ENCODE measurements at places on chromosomes 4 and X.
A peak's percentile ranks its signal among the peaks of the same experiment; 100 is the strongest.

DNA sequence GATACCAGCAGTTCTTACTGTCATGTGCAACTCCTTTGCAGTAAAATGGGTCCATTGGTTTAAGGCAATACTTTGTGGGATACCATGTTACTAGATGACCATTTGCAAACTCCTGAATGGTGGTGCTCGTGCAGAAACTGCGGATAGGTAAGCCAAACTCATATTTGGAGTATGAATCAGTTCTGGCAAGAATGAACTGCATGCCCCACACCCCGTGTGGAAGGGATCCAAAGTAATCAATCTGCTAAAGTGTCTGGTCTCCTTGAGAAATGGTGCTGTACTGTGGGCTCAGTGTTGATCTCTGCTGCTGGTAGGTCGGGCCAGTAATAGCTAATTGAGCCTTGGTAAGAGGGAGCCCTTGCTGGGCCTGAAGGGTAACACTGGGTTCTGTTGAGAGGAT is 4.2 kb upstream of the TAB3 start:
- no peak for DNase-seq

- no peak for DNase-seq
Measured at GRCh38 chr4:108916638-108917037, 153.8 kb upstream of the ETNPPL start.

DNA sequence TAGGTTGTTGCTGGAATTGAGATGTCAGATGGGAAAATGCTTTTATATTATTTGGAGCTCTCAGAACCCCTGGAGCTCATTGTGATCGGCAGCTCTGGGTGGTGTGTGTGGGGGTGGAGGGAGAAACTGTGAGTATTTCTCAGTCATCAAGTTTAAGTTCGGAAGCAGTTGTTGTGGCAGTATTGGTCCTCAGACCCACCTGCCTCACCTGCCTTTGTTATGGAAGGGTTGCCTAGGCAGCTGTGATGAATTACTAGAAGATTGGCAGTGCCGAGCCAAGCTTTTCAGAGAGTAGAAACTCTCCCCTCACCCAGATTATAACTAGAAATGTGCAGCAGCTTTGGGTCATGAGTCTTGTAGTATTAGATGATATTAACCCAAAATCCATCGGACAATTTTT is 9.5 kb downstream of the IGSF1 start:
- no peak for DNase-seq

DNA sequence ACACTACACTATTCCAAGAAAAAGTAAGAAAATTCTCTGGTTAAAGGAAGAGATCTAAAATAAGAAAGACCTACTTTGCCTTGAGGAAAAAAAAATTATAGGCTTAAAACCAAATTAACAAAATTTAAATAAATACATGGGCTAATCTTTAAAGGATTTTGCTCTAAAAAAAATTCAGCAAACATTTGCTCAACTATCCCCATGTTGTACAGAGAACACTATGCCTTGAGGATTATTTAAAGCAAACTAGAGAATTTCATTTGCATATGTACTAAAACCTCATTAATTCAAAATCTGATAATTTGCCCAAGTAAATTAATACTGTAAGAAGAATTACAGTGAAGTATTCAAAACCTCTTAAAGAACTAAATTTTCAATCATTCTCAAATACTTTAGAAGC is 71.6 kb upstream of the KCNIP4 start:
- no peak for DNase-seq

DNA sequence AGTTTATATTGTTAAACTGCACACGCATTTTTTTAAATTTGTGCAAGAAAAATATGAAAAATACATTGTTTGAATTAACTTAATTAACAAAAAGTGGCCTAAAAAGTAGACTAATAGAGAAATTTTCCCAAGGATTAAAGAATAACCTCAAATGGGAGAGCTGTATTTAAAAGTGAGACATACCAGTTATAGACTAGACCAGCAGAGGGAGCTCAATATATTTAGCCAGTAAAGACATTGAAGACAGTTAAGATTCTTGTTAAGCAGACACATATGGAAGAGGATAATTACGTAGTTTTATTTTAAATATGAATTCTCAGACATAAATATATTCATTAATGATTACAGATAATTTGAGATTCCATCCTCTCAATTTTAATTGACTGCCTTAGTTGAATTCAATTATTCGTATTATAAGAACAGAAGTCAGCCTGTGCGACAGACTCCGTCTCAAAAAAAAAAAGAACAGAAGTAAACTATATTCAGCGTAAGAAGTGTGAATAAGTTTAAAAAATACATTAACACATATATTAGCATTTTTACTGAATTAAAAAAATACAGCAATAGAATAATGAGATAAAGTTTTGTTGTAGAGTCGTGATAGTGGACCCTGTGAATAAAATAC is 64.8 kb downstream of the GLRA3 start:
- no peak for DNase-seq

DNA sequence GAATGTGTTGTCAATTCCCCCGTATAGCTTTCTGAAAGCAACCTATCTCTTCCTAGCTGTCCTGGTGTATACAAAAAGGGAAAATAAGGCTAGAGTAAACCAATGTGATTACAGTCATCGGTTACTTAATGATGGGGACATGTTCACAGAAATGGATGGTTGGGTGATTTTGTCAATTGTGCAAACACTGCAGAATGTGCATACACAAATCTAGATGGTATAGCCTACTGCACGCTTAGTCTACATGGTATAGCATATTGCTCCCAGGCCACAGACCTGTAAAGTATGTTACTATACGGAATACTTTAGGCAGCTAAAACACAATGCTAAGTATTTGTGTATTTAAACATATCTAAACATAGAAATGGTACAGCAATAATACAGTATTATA is 5.1 kb downstream of the DTHD1 start:
- DNase-seq, result no peak

GRCh38 chr4:39931441-39931901 is 46.2 kb downstream of the PDS5A start:
- DNase-seq, result no peak

- DNase-seq, result no peak
Measured at GRCh38 chrX:11648705-11649519, 16.8 kb downstream of the ARHGAP6 start.

DNA sequence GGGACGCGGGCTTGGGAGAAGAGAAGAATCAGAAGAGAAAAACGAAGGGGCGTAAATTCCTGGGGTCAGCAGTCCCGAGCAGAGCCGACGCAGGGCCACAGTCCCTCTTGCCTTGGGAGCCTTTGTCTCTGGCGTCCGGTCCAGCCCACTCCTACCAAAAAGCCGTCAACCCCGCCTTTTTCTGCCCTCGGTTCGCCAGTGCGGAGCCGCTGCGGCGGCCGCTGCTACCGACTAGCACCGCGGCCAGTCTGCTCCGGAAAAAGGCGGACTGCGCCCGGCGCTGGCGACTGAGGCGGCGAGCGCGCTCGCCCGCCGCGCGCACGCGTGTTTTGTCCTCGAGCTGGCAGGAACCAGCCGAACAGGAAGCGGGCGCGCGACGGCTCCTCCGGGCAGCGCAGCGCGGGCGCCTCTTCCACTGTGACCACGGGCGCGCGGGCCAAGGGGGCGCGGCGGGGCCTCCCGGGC is 502 bp downstream of the HNRNPDL start:
- DNase-seq, result no peak

DNA sequence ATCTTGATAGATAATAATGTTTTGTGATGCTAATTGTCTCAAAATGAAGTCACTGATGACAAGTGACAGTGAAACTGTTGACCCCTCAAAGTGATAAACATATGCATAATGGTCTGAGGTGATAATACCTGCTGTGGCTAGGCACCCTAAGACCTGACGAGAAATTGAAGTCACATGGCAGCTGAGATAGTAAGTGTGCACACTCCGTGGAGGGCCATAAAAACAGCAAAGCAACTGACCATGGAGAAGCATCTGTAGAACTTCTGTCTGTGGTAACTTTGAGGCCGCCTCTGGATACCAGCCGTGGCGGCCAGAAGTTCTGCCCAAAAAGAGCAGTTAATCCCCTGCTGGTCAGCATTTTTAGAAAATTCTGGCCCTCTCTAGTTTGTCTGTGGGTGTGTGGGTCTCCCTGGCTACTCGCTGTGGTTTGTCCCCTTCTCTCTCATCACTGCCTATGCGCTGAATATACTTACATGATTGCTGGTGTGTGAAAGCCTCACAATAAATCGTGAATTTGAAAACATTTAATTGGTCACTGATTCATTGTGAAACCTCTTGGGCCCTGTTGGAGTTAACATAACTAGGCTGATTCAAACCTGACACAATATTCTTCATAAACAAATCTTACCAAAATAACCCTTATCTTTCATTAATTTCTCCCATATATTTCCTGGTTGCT is 50.6 kb downstream of the CCDC149 start:
- no peak for DNase-seq

GRCh38 chrX:44937606-44938005 is 64.6 kb downstream of the KDM6A start:
- no peak for DNase-seq

DNA sequence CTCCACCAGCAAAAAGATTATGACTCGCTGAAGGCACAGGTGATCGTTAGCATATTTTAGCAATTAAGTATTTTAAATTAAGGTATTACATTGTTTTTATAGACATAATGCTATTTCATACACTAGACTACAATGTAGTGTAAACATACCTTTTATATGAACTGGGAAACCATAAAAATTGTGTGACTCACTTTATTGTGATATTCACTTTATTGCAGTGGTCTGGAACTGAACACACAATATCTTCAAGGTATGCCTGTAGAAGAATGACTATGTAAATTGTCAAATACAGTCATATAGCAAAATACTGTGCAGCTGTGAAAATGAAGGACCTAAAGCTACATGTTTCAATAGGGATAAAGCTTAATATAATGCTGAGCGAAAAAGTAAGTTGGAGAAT is 26.6 kb upstream of the MAML3 start:
- DNase-seq, result no peak

GRCh38 chrX:72306851-72307645 is 1.3 kb upstream of the CITED1 start:
- DNase-seq, result peak; percentile 74

DNA sequence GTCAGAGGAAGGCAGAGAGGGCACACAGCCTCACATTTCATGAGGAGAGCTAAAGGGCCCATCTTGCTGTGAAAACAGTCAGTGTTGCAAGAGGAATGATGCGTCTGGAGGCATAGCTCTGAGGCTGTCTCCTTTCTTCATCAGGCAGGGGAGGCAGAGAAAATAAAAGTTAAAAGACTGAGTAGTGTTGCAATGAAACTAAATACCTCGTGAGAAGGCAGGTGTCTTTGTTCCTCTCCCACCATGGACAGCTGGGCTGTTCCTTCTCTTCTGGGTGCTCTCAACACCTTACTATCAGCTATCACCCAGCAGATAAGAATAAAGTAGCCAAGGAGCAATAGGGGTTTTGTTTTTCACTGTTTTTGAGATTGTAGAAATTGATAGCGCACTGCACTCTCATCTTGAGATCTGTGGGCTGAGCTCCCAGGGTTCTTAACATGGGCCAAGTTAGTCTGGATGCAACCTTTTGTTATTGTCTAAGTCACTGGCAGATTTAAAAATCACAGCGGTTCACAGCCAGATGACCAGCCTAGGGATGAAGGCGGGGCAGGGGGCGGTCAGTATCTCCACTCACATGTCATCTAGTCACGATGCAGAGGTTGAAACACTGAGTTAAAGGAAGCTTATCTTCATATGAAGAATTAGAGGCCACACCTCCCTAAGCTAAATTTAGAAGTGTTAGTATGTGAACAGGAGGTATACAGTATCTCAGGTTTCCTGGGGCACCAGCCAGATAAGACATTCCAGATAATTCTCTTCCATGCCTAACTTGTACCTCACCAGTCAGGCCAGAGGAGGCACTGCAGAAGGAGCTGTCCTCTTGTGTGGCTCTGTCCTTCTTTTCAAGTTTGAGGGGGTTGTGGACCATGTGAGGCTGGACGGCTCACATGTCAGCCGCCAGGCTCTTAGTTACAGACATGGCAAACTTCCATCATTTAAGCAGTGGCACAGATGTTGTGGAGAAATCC is 36.9 kb downstream of the PARM1 start:
- DNase-seq, result peak; percentile 74

DNA sequence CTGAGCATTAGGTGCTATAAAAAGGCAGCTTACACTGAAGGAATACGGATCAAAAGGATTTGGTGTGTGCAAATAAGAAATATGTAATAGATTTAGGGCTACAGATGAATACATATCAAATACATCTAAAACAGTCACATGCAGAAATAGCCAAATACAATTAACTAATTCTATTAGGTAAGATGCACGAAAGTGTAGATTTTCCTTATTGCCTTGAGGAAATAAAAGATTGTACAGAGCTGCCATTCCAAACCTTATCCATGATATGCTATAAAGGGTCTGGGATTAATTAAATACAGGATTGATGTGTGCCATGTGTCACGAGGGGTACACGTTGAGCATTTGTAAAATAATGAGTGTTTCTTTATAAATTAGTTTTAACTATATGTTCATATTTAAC is 107.0 kb upstream of the ELOVL6 start:
- no peak for DNase-seq

- no peak for DNase-seq
Measured at GRCh38 chrX:1599791-1600405, 8.5 kb downstream of the AKAP17A start.

DNA sequence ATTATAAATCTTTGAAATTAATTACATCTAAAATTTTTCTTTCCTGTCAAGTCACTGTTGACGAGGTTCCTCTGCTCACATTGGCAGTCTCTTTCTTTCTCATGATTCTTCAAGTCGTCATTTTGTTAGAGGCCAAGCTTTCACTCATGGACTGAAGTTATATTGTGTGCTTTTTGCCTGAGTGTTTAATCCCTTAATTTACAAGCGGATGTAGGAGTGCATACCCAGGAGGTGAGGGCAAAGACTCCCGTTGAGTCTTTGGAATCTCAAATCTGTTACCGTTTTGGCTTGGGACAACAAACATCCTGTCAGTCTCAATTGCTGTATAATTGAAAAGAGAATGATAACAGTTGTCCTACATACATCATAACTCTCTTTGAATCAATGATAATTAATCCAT is 345.0 kb downstream of the TRIML1 start:
- no peak for DNase-seq

DNA sequence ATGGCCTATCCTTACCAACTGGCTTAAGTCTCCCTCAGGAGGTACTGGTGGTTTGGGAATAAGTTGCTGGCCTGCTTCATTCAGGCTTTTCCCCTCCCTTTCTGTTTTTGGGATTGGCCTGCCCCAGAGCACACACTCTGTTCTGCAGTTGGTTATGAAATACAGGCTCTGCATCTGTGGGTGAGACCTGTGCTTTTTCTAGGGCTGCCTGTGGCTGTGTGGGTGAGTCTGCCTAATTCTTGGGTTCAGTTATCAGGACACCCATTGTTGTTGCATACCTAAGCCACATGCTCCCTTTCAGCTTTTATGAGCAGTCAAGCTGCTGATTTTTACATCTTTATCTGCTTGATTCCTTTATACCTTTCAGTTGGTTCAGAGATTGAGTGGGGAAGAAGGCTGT is 19.0 kb upstream of the CWH43 start:
- no peak for DNase-seq

DNA sequence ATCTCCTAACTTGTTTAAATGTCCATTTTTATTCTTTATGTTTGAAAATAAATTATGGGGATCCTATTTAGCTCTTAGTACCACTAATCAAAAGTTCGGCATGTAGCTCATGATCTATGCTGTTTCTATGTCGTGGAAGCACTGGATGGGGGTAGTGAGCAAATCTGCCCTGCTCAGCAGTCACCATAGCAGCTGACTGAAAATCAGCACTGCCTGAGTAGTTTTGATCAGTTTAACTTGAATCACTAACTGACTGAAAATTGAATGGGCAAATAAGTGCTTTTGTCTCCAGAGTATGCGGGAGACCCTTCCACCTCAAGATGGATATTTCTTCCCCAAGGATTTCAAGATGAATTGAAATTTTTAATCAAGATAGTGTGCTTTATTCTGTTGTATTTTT is 27.6 kb downstream of the NUDT6 start:
- DNase-seq, result peak; percentile 11

- DNase-seq, result peak; percentile 86
Measured at GRCh38 chr4:95516528-95517017, 32.2 kb downstream of the UNC5C start.
